ENCODE measurements at places on chromosomes 5 and 9.
A peak's percentile ranks its signal among the peaks of the same experiment; 100 is the strongest.

DNA sequence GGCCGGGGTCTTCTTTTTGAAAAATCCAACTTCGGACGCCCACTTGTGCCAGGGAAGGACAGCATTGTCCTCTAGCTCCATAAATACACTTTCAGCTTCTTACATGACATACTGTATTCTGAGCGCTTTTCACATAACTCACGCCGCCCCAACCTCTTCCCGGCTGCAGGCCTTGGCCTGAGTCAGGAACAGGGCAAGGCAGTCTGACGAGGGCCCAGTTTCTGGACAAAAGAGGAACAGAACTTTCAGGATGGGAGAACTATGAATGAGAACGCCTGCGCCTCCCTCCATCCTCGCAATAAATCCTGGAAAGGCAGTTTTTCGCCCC is 650 bp downstream of the DCTN4 start:
- DNase-seq: no peak

GRCh38 chr5:108587821-108588220 is 159.9 kb upstream of the FER start:
- no peak for DNase-seq

GRCh38 chr5:27814983-27815382 is 776.6 kb upstream of the CDH9 start:
- DNase-seq: no peak

DNA sequence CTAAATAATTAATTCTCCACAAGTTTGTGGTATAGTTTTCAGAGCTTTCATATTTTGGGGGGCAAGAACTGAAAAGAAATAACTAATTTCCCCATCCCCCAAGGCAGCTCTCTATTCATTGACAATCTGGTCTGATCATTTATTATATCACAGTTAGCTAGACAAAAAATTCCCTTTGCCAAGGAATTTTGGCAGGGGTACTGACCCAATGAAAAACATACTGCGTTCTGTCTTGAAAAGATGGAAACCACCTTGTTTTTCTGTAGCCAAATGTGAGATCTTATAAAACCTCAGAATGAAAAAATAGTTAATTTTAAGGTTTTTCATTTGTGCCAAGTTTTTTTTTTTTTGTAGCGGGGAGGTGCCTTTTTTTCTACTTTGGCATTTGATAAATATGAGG is 1008.9 kb downstream of the EFNA5 start:
- no peak for DNase-seq

- no peak for DNase-seq
Measured at GRCh38 chr5:132419502-132420468, 50.3 kb downstream of the SLC22A5 start.

GRCh38 chr9:125694478-125694877 is 12.5 kb downstream of the MAPKAP1 start:
- no peak for DNase-seq

GRCh38 chr9:98130576-98131228 is 11.7 kb upstream of the TRIM14 start:
- DNase-seq: no peak

GRCh38 chr5:177601126-177601525 is 1.2 kb downstream of the B4GALT7 start:
- no peak for DNase-seq

- peak; percentile 57 for DNase-seq
Measured at GRCh38 chr5:175718401-175719108, 60.7 kb downstream of the HRH2 start.

DNA sequence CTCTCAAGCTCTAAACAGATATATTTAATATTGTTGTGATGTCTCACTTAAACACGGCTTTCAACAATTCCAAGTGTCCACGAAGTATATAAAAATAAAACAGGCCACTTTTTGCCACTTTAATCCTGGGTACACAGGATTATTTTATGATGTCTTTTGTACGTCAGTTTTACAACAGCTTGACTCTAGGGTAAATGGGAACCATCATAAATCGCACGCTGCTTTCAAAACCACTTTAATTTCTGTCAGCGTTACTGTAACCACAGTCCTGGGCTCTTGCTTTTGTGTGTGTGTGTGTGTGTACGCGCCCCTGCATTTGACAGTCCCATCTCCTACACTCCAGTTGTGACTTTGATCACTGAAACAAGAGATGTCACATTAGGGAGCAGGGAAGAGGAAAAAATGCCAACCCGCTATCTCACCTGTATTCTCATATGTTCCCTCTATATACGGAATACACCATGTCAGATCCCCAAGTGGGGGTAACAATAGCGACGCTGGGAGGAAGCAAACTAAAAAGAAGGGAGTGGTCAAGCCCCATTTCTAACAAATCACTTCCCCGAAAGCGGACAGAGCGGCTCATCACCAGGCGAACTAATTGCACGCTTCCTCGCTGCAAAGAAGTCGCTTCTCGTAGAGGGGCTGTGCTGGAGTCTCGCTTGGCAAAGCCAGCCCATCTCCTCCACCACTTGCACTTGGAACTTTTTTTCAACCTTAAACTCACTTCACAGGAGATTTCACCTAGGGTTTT is 1.2 kb downstream of the BNC2 start:
- DNase-seq: no peak

DNA sequence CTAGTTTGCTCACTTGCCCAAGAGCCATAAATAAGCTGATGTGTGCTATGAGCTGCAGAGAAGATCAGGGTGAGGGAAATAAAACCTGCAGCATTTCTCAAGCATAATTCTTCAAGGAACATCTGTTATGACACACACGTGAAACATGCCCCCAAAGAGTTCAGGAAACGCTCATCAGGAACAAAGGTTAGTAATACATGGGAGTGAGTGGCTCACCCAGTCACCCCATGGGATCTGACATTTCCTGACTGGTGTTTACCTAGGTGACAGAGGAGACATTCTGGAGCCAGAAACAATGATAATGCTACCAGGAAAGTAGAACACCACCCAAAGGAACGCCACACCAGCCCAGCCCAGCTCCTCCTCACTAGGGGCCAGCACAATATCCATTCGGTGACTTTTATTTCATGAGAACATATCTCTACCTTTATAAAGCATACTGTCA is 66.0 kb downstream of the FRMD3 start:
- DNase-seq: no peak

GRCh38 chr5:67353500-67354450 is 157.2 kb upstream of the CD180 start:
- DNase-seq: no peak

GRCh38 chr9:89874351-89875321 is 269.8 kb downstream of the GADD45G start:
- DNase-seq: no peak

GRCh38 chr9:36153746-36154145 is 15.4 kb upstream of the CCIN start:
- DNase-seq: no peak

DNA sequence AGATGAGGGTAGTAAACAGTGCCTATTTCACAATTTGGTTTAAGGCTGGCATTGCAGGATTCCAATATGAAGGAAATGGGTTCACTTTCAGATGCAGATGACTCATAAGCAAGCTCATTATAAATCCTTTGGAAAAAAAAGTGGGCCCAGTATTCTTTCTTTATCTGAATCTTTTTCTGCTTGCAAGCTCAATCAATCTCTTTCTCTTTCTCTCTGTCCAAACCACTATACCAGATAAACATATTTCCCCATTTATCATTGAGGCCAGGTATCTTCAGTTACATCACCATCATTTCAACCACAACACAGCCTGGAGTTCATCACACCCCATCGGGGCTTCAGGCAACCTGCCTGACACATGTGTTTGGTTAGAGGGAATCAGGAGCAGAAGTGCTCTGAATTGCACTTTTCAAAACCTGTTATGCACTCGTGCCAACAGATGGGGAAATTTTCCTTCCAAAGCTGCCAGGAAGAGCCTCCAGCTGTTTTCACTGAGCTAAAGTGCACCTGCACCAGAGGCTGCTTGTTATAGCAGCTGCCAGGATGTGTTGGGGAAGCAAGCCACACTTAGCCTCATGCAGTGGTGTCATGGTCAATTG is 30.0 kb upstream of the MAMDC2 start:
- no peak for DNase-seq

- DNase-seq: no peak
Measured at GRCh38 chr9:135468854-135469521, 10.6 kb upstream of the PPP1R26 start.

- DNase-seq: no peak
Measured at GRCh38 chr9:94818178-94818541, 91.7 kb downstream of the AOPEP start.

- DNase-seq: no peak
Measured at GRCh38 chr5:120532835-120533234, 68.7 kb downstream of the PRR16 start.

- DNase-seq: no peak
Measured at GRCh38 chr9:123423311-123423640, 67.3 kb downstream of the CRB2 start.

Measured in activated naive CD4-positive, alpha-beta T cell (primary cell).